ENCODE measurements at places on chromosomes 3 and 15.

- DNase-seq = peak; percentile 7
Measured at GRCh38 chr15:59501597-59501996, 63.6 kb downstream of the FAM81A start.

- no peak for DNase-seq
Measured at GRCh38 chr3:172262991-172263608, 185.2 kb downstream of the GHSR start.

DNA sequence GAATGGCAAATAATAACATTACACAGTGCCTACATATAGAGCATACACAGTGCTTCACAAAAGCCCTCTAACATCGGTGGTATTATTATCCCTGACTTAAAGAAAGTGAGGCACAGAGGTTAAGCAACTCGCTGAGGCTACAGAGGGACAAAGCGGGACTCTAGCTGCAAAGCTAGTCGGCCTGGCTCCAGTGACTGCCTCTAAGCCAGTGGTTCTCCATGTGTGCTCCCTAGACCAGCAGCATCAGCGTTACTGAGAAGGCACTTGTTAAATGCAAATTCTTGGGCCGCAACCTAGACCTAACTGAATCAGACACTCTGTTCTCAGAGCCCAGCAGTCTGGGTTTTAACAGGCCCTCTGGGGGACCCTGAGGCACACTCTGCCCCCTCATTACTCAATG, 33.1 kb upstream of the LIPC start:
- no peak for DNase-seq

GRCh38 chr3:72862314-72863090, 14.3 kb upstream of the SHQ1 start:
- no peak for DNase-seq

GRCh38 chr15:40155270-40155910, 5.5 kb upstream of the BUB1B start:
- no peak for DNase-seq

DNA sequence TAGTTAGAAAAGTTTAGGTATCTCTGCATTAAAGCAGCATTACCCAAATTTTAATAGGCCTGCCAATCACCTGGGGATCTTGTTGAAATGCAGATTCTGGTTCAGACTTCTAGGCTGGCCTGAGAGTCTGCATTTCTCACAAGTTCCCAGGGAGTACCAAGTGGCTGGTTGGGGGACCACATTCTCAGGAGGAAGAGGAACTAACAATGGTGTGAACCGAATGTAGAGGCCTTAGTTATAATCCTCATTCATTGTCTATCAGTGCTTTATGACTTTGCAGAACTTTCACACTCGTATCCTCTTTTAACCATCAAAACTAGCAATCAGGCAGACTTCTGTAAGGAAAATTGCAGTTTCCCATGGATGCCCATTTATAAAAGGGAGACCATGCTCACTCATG, 38.2 kb upstream of the UBE2E1 start:
- no peak for DNase-seq

GRCh38 chr3:57706462-57706861, 13.6 kb upstream of the DENND6A start:
- no peak for DNase-seq

DNA sequence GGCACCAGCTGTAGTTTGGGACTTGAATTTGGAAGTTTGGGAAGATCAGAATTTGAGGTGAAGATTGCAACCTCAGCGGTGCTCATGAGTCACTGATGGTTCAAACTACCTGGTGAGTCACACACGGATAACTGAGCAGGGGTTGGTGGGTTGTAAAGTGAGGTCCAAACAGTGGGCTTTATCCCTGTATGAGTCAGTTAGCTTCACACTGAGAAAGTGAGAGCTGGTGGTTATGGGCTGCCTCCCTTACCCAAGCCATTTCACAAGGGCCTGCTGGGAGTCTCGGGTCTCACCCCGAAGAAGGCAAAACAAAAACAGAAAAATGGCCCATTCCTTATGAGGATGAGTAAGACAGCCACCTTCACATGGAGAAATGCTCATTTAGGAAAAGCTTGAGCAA, 77.0 kb downstream of the ITGA11 start:
- DNase-seq = no peak

GRCh38 chr3:100516838-100517237, 24.4 kb downstream of the TMEM45A start:
- DNase-seq = no peak

GRCh38 chr15:57565311-57565710, 26.4 kb upstream of the MYZAP start:
- peak; percentile 53 for DNase-seq

DNA sequence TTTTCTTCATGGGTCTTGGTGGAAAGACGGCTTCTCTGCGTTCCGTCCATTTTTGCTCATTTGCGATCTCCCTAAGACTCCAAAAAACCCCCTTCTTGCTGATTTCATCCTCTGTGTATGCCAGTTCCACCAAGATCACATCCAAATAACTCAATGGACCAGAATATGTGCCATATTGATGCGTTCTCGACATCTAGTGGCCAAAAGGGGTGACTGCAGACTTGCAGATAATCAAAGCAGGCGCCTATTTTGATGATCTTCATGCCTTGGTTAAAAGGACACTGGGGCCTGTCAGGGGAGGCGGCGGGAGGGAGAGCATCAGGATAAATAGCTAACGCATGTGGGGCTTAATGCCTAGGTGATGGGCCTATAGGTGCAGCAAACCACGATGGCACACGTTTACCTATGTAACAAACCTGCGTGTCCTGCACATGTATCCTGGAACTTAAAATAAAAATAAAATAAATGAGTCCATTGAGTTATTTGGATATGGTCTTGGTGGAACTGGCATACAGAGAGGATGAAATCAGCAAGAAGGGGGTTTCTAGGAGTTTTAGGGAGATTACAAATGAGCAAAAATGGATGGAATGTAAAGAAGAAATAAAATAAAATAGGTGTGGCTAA, 104.2 kb upstream of the RAD18 start:
- DNase-seq = peak; percentile 5

- no peak for DNase-seq
Measured at GRCh38 chr15:77753281-77753873, 120.7 kb upstream of the LINGO1 start.

DNA sequence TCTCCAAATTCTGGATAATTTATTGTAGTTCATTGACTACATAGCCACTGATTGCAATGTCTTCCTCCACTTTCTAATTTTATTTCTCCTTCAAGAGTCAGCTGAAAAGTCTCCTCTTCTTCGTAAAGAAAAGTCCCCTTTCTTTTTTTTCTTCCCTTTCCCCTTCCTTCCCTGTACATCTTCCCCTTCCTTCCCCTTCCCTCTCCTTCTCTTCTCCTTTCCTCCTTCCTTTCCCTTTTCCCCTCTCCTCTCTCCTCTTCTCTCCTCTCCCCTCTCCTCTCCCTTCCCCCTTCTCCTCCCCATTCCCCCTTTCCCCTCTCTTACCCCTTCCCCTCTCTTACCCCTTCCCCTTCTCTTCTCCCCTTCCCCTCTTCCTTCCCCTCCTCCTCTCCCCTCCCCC, 8.8 kb upstream of the MGA start:
- DNase-seq = no peak

GRCh38 chr15:75531041-75531450, 48.1 kb downstream of the PTPN9 start:
- DNase-seq = no peak

DNA sequence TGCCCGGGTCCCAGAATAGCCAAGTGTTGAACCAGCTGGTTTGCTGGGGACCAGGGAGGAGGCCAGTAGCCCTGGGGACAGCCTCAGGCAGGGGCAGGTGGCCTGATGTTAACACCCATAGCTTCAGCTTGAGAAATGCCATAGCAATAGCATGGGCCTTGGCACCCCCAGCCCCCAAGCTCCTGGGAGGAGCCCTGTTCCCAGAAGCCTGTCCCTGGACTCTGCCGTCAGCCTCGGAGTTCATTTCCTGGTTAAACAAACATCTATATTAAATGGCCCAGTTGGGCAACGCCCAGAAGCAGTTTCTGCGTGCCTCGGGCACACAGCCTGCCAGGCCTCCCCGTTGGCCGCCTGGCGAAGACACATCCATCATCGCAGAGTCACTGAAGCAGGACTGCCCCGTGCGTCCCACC, 58.2 kb downstream of the FGD5 start:
- DNase-seq = no peak

DNA sequence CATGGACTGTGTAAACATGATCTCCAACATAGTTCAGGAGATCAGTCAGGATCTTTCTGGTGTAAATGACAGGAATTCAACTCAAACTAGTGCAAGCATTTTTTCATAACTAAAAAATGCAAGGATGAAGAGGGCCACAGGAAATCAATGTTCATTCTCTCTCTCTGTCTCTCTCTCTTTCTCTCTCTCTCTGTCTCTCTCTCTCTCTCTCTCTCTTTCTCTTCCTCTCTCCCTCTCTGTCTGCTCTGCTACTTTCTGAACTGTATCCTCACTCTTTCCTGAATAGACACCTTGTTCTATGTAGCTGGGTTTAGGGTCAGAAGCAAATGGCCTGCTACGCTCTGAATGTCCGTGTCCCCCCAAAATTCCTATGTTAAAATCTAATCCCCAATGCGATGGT, 240.9 kb upstream of the UBE2E2 start:
- no peak for DNase-seq

DNA sequence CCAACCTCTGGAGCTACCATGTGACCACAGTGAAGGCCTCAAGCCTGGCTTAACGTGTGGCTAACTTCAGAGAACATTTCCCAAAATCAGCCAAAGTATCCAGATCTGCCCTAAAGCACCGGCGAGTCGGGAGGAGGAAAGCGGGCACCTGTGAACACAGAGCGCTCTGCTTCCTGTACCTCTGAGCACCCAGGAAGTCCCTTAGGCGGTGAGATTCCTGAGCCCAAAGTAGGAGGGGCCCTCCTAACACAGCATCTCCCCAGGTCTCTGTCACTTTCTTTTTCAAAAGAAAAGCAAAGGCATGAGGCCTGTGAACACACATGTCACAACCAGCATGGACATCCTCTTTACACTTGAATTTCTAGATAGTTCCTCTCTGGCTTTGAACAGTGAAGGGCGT, 944 bp upstream of the EIF4E3 start:
- DNase-seq = peak; percentile 73

GRCh38 chr3:119597548-119598288, at the start of gene PLA1A:
PLA1A (plus strand) TSS chr3:119597885; CDS start chr3:119597914, 29 bp downstream.
- DNase-seq = no peak

DNA sequence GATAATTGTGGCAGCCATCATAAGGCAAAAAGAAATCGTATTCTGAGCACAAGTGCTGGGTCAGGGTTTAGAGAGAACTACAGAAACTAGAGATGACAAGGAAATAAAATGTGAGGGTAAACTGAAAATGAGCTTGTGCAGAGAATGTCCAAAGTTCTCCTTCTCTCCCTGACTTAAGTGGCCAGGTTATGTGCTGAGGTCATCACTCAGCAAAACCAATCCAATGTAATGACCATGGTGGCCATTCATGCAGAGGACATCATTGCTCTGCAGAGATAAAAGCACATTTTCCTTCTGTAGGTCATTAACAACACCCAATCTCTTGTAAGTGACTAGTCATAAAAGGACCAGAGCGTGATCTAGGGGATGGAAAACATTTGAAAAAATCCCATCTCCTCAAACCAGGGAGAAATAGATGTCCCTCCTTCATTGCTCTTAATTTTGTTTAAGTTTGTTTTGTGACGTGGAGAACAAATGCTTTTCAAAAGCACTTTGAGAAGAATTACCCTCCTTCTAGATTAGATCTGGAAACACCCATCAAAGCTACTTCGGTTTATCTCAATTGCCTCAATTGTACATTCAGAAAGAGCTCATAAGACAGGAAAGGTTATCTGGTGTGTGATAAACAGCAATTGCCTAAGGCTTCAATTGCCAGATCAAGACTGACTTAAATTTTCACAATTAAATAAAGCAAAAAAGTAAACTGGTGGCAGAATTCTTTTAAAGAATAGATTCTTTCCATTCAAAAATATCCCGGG, 173.4 kb downstream of the SERPINI1 start:
- no peak for DNase-seq

DNA sequence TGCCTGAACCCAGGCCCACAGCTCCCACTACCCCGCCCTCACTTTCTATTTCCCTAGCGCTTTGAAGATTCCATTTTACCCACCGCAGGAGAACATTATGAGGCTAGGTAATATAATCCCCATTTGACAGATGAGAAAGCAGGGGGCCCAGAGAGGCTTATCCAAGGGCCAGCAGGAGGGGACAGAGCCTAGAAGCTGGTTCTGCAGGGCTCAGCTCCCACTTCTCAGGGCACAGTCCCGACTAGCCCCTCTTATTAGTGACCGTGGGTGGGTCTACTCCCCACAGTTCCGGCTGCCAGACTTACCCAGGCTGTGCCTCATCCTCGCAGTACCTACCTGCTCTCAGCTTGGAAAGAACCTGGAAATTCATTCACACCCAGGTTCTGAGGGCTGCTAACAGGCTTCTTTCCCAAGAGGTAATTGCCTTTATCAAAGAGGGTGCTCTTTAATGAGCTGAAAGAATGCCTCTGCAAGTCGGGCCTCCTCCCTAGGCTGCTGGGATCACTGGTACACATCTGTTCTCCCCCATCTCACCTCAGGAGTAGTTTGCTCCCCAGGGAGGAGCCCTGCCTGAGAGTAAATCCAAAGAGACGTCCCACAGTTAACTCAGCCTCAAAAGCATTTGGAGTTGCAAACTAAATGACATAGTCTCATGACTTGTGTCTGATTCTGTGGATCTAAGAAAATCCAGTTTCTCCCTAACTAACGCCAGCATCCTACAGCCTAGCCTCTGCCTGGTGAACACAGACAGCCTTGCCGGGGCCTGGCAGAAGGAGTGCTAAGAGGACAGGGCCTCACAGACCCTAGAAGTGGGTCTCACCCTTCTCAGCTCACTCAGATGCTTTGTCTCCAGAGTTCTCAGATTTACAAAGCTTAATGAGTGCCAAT, 125.0 kb downstream of the CHSY1 start:
- DNase-seq = peak; percentile 4

GRCh38 chr3:70951316-70951715, 632.2 kb downstream of the FOXP1 start:
- no peak for DNase-seq

GRCh38 chr3:22231061-22231460, 480.1 kb upstream of the ZNF385D start:
- DNase-seq = no peak

GRCh38 chr15:70170096-70170699, 72.5 kb upstream of the TLE3 start:
- DNase-seq = no peak

- no peak for DNase-seq
Measured at GRCh38 chr3:40624189-40624769, 99.5 kb downstream of the ZNF621 start.

- DNase-seq = no peak
Measured at GRCh38 chr3:187400756-187401155, 32.6 kb downstream of the RTP4 start.

DNA sequence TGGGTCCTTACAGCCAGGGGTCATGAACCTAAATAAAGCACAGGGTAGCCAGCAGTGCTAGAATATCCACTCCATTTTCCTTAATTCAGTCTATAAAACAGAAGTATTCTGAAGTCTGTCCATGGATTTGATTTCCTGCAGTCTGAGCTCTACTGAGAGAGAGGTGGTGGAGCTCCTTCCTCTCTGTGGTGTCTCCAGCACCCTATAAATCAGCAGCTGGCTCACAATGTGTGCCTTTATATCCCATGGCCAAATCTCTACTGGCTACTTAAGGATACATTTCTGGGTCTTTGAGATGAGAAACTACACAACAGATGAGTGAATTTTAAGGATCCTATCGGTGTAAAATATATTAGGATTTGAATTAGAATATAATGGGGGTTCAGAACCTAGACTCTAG, 339.9 kb upstream of the RBMS3 start:
- no peak for DNase-seq

Measured in CD4-positive, alpha-beta T cell treated with Interleukin-6 for 4 hours (primary cell).